H4 (cell line): ENCODE measurements at places on chromosomes 13 and 19. TPM values are rescaled to one million over a fixed set of nuclear protein-coding genes. Genes with fewer than 3 reads are reported as not detected.

The SHD gene
- not detected in 2 replicates for total RNA-seq

DNA sequence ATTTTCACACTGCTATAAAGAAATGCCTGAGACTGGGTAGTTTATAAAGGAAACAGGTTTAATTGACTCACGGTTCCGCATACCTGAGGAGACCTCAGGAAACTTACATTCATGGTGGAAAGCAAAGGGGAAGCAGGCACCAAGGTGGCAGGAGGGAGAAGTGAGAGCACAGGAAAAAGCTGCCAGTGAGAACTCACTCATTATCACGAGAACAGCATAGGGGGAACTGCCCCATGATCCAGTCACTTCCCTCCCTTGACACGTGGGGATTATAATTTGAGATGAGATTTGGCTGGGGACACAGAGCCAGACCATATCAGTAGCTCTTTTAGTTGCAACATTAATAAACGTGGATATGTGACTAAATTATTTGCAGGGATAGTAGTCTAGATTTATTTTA is 4.3 kb upstream of the KCTD4 start:
- DNase-seq: no peak

- DNase-seq: no peak
Measured at GRCh38 chr19:3111586-3112247, 17.6 kb downstream of the GNA11 start.

GRCh38 chr19:6766357-6767080 is 716 bp downstream of the SH2D3A start:
- no peak for DNase-seq

- no peak for DNase-seq
Measured at GRCh38 chr13:53013113-53013512, 15.5 kb upstream of the OLFM4 start.

DNA sequence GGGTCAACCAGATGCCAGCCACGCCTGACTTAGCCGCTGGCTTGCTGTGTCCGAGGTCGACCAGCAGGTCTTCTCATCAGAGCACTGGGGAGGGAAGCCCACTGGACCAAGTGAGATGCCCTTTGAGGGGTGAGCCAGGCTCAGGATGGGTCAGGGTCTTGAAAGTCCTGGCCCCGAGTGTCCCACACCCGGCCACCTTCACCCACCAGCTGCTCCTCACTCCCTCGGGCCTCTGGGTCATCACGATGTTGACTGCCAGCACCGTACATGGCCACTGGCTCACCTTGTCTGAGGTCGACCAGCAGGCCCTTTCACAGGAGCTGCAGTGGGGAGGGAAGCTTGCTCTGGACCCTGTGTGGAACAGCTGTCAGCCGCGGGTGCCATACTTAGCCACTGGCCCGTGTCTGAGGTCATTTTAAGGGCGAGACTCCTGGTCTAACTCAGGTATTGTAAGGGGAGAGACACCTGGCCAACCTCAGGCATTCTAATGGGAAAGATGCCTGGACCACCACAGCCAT is 1361.3 kb downstream of the UQCRFS1 start:
- DNase-seq: no peak

DNA sequence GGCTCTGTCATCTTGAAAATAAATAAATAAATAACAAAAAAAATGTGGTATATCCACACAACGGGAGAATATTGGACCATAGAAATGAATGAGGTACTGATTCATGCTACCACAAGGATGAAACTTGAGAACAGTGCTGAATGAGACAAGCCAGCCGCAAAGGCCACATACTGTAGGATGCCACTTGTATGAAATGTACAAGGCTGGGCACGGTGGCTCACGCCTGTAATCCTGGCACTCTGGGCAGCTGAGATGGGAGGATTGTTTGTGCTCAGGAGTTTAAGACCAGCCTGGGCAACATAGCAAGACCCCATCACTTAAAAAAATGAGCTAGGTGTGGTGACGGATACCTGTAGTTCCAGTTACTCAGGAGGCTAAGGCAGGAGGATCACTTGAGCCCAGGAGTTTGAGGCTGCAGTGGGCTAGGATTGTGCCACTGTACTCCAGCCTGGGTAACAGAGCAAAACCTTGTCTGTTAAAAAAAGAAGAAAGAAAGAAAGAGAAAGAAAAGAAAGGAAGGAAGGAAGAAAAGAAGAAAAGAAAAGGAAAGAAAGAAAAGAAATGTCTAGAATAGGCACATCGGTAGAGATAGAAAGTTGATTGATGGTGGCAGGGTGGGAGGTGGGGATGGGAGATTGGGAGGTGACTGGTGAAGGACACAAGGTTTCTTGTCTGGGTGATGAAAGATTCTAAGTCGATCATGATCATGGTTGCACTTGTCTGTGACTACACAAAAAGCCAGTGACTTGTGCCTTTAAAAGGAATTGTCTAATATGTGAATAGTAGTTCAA is 20.3 kb downstream of the HPN start:
- DNase-seq: peak; percentile 79

- no peak for DNase-seq
Measured at GRCh38 chr13:76917095-76917494, 30.9 kb upstream of the KCTD12 start.

DNA sequence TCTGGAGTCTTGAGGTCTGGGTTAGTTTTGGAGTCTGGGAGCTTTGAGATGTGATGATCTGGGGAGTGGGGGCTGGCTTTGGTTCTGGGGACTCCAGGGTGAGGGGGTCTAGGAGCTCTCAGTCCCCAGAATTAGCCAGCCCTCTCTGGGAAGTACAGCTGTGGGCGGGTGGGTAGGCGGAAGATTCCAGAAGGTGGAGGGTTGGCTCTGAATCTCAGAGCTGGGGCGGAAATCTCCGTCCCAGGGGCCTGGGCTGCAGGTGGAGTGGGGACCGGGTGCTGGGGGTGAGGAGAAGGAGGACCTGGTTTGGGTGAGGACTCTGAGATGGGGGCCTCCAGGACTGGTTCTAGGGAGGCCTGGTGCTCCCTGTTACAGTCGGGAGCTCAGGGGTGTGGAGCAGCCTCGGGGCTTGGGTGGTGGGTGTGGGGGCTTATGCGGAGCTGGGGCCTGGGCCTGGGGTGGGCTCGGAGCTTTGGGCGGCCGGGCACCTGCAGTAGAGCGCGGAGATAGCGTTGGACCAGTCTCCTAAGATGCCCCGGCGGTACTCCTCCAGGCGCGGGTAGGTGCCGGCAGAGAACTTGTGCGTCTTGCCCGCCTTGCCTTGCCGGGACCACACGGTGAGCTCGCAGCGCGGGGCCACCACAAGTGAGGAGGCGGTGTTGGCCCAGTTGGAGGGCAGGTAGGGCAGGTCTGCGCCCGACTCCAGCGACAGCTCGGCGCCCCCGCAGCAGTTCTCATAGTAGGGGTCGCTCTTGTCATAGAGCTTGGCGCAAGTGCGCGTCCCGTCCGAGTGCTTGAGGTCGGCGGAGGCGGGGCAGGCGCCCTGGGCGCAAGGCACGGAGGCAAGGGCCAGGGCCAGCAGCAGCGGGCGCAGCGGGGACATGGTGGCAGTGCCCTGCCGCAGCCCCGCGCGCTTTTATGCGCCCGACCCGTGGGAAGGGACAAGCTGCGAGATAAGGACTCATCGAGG is at the start of gene SYCN:
TSS of gene SYCN (minus strand) at position 892 of the 970 bp plus-strand sequence. CDS start at position 883, 9 bp downstream.
- no peak for DNase-seq

- DNase-seq: peak; percentile 37
Measured at GRCh38 chr13:101785858-101786257, 333.4 kb downstream of the ITGBL1 start.

The LYL1 gene
- total RNA-seq: not detected in 2 replicates

GRCh38 chr13:41311406-41312175 is 524 bp downstream of the NAA16 start:
- DNase-seq: no peak

The ZNF816 gene
- total RNA-seq: 15.5 and 17.1 TPM in 2 replicates

DNA sequence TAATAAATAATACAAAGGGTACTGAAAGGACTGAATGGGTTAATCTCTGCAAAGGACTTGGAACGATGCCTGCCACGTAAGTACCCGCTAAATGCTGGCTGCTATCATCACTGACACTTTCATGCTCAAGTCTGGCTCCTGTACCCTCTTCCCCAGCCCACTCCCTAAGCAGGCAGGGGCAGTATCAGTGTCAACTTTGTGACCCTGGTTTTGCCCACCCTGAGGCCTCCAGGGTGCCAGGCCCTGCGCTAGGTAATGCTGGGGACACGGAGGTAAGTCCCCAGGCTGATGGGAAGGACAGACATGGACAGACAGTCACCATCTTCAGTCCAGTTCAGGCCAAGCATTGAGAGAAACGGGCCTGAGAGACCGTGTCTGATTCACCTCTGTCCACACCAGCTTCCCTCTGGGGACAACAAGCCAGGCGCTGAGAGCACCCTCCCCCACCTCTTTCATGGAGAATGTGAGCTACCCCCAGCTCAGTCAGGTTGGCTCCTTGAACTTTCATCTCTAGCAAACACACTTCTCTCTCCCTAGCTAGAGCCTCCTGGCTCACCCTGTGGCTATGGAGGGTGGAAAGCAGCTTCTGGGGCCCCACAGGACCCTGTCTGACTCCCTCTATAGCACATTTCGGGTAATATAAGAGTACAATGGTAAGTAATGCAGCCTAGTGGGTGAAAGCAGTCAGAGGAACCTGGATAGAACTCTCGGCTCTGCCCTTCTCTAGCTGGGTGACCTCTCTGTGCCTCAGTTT is 800 bp downstream of the ETFB start:
- no peak for DNase-seq

- no peak for DNase-seq
Measured at GRCh38 chr13:85728811-85729210, 70.4 kb downstream of the SLITRK6 start.

The CKM gene
- total RNA-seq: not detected in 2 replicates

DNA sequence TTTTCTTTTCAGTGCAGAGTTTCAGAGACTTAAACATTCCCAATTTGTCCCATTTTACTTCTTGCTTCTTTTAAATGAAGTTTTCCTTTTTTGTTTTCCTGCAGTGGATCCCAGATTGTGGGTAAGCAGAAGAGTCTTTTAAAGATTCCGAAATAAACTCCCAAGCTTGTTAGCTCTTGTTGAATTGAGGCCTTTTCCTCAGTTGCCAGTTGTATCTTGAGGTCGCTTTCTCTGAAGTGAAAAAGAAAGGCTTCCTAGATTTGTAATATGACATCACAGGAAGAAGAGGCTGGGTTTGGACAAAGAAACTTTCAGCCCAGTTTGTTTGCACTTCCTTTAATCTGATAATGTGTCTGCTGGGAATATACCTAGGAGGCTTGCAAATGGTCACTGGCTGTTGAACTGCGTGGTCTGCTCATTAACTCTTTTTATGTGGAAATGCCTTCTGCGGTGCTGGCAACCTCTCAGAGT is at the start of gene LPAR6:
TSS of gene LPAR6 (minus strand) at position 233 of the 471 bp plus-strand sequence. CDS start 690 bp downstream, outside the sequence.
- peak; percentile 71 for DNase-seq

- no peak for DNase-seq
Measured at GRCh38 chr13:80437231-80437630, 96.3 kb upstream of the SPRY2 start.

GRCh38 chr13:43124490-43124889 is 101.1 kb downstream of the DNAJC15 start:
- DNase-seq: no peak

DNA sequence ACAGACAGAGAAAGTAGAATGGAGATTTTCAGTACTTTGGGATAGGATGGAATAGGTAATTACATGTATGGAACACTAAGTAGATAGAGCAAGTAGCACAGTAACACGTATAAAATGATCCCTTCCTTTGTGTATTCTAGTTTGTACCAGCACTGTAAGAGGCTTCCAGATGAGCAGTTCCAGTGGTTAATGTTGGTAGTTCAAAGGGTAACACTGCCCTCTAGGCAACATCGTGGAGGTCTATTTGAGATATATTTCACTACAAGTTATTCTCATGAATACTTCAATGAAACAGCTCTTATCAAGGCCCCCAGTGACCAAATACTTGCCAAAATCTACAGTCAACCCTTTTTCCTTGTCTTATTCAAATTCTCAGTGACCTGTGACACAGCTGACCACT is 13.5 kb upstream of the ZNF563 start:
- no peak for DNase-seq

GRCh38 chr19:33664744-33665143 is 43.0 kb downstream of the CHST8 start:
- DNase-seq: no peak

The GRIN2D gene
- total RNA-seq: not detected in 2 replicates
